ENCODE measurements at places on chromosomes 2 and 18. TPM values are rescaled to one million over a fixed set of nuclear protein-coding genes. Genes with fewer than 3 reads are reported as not detected.

The MATN3 gene
- 3.7 TPM for total RNA-seq

The SAP130 gene
- 7.1 TPM for total RNA-seq

The ACMSD gene
- total RNA-seq = not detected

The LPIN1 gene
- total RNA-seq = 49.7 TPM

The CIB4 gene
- not detected for total RNA-seq

The HOXD12 gene
- not detected for total RNA-seq

The ZNF396 gene
- total RNA-seq = 0.08 TPM

The C2orf81 gene
- total RNA-seq = 4.8 TPM

The ERICH2 gene
- total RNA-seq = 1.4 TPM

The IFT172 gene
- 6.4 TPM for total RNA-seq

The UGT1A10 gene
- total RNA-seq = not detected

The CPO gene
- total RNA-seq = not detected

The ECEL1 gene
- total RNA-seq = not detected

The NT5C1B gene
- not detected for total RNA-seq

The CD8B2 gene
- not detected for total RNA-seq

The WDR54 gene
- 64.7 TPM for total RNA-seq

The TMEM178A gene
- total RNA-seq = 0.80 TPM

The CEP76 gene
- 5.4 TPM for total RNA-seq

The RFTN2 gene
- total RNA-seq = not detected

The CRYBA2 gene
- not detected for total RNA-seq

The GKN1 gene
- not detected for total RNA-seq

The MDH1B gene
- not detected for total RNA-seq

The TNFAIP6 gene
- total RNA-seq = not detected
